ENCODE measurements at places on chromosomes 12 and 14. TPM values are rescaled to one million over a fixed set of nuclear protein-coding genes. Genes with fewer than 3 reads are reported as not detected.
A peak's percentile ranks its signal among the peaks of the same experiment; 100 is the strongest.

Gene SLC25A47
- total RNA-seq = not detected

Gene P2RX2
- total RNA-seq = 0.97 TPM

DNA sequence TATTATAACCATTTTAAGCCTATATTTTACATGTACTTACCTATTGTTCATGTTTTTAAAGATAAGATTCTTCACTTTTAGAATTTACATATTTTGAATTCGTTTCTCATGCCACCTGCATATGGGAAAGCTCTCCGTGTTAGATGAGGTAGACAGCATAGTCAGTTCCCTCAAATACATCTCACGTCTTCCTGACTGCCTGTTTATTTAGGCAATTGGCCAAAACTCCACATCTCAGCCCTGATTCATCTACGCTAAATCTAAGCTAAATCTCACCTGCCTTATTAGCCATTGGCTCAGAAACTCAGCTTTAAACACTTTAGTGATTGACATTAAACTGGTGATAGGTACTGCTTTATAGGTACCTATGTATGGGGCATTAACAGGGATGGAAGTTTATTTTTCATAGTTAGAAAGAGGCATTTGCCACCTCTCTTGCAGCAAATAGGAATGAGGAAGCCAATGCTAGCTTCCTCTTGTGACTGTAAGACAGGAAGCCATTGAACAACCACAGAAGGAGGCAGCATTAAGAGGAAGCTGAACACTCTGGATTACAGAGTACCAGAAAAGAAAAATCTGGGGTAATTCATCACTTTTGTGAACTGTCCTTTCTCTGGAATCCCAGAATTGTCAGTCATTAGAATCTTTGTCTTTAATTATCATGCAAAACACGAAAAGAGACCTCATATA is 111.9 kb downstream of the LRFN5 start:
- DNase-seq = no peak

DNA sequence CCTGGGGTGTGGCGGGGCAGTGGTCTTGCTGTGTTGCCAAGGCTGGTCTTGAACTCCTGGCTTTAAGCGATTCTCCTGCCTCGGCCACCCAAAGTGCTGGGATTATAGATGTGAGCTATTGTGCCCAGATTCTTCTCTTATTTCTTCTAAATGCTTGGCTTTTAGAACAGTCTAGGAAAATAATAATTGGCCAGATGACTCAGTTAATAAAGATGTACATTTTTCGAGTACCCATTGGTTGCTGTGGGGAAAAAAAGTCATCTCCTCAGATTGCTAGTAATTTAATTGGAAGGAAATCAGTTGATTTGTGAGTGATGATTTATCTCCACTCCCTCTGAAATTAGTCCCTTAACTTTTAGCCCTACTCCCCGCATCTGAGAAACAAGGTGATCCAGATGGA is 45.5 kb downstream of the CHST11 start:
- no peak for DNase-seq

- no peak for DNase-seq
Measured at GRCh38 chr12:22562036-22563028, 18.0 kb upstream of the C2CD5 start.

Gene JPH4
- total RNA-seq = 0.91 TPM

DNA sequence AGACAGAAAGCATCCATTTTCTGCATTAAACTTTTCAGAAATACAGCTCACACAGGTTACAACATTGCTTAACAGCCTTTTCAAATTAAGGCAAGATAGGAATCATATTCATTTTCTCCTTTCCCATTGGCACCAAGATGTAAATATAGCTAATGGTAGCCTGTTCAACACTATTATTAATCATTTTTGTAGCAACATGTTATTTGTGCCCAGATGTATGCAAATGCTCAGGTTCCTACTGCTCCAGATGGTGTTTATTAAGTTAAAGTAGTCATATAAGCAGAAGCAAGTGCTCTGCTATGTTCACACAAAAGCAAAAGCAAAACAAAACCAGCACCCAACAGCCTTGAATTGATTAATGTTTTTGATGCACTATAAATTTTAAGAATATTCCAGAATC is 1110.6 kb downstream of the SLC6A15 start:
- DNase-seq = no peak

- no peak for DNase-seq
Measured at GRCh38 chr12:46674800-46675199, 151.0 kb downstream of the SLC38A4 start.

DNA sequence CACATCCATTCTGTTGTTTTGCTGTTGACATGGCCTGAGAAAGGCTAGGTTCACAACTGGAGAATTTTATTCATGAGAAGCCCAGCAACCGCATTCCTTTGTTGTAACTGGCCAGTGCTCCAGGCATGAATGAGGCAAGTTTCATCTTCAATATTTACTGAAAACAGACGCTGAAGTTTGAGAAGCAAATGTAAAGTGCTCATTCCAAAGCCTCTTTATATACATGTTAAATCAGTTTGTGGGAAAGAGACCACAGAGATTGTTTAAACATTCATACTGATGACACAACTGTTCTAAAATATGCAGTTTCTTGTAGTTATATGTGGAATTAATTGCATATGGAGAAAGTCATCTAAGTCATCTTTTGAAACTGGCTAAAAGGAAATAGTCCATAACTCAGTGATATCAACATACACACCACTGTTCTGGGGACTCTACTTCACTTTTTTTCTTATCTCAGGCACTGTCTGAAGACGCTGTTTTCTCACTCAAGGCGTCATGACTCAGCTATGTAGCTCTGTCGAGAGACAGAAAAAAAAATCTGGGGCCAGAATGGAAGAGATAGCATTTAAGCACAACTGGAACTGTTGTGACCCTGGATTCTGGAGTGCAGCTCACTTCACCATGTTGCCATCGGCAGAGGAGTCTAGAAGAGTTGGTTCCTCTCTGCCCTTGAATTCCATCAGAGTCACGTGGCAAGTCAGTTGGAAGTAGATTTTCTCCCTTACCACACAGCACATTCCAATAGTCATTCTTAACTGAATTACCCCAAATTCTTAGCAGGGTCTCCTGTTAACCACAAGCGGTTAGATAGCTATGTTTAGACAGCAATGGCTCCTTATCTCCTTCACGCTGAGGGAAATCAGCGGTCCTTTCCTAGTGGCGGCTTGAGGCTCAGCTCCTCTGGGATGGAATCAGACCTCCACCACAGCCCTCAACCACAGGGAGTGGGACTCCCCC is 258.4 kb upstream of the HMGA2 start:
- peak; percentile 78 for DNase-seq

Gene KCNH5
- 2.5 TPM for total RNA-seq

Gene SLCO1C1
- total RNA-seq = not detected

- no peak for DNase-seq
Measured at GRCh38 chr12:88062474-88062873, 33.3 kb upstream of the C12orf50 start.

DNA sequence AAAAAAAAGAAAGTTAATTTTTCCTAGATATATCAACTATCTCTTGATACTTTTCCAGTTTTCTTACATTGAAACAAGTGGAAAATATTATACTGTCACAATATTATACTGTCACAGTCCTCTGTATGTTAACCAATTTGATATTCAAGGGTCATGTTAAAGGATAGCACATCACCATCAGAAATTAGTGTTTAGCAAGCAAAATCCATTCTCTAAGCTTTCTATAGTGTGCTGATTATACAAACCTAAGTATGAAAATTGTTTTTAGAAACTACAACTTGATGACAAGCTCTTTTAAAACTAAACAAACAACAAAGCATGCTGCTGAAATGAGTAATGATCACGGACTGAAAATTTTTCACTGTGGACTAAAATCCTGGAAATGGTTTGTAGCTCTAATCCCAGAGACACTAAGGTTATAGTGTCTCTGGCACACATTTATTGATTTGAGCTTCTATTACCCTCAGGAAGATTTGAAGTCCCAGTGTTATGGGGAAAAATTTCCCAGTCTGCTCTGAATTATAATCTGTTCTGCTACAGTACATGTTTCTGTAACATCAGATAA is 9.7 kb downstream of the SPTSSA start:
- no peak for DNase-seq

Gene NDRG2
- 46.3 TPM for total RNA-seq

Gene SPRYD4
- total RNA-seq = 3.3 TPM

GRCh38 chr12:31322801-31323207 is 3.1 kb downstream of the SINHCAF start:
- peak; percentile 66 for DNase-seq

DNA sequence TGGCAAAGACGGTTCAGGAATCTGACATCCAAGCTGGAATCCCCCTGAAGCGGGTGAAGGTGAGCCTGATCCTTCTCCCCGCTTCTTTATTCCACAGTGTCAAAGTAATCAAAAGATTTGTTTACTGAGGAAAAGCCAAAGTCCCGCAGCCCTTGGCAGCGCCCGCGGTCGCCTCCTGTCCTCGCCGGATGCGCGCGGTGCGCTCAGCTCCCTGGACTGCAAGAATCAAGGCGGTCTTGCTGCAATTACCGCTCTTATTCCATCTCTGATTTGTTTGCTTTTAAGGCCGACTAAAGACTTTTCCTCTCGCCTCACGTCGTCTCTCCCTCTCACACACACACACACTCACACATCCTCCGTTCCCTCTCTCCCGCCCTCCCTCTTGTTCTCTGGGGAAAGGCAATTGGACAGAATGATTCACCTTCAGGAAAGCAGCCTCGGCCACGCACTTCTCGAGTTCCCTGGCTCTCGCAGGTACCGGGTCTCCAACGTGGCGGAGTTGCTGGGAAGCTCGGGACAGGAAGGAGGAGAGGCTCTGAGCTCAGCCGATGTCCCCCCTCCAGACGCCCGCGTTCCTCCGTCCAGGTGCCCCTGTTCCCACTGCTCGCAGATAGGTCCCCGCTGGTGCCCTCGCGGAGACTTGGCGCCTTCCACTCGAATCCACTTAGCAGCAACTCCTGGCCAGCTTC is 68.6 kb upstream of the USP15 start:
- DNase-seq = peak; percentile 78

Gene MANSC4
- not detected for total RNA-seq

GRCh38 chr14:23185063-23185462 is 1.6 kb upstream of the SLC7A8 start:
- DNase-seq = no peak

DNA sequence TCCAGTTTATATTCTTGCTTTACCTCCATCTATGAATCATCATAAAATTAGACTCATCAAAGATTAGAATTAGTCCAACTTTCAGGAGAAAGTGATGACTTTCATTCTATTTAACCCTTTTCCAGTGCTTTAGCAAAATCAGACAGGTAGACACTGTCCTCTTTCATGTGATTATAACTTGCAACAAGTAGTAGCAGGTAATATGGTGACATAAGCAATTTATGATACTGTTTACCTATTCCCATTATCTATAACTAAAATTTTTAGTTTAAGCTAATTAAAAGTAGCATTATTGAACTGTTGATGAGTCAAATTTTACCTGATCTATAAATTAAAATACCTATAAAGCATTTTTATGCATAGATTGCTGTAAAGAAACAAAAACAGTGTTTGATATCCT is 351.6 kb downstream of the SEC23A start:
- DNase-seq = no peak

Gene CIROP
- 1.6 TPM for total RNA-seq

- no peak for DNase-seq
Measured at GRCh38 chr12:121189131-121189530, 20.8 kb upstream of the P2RX4 start.

DNA sequence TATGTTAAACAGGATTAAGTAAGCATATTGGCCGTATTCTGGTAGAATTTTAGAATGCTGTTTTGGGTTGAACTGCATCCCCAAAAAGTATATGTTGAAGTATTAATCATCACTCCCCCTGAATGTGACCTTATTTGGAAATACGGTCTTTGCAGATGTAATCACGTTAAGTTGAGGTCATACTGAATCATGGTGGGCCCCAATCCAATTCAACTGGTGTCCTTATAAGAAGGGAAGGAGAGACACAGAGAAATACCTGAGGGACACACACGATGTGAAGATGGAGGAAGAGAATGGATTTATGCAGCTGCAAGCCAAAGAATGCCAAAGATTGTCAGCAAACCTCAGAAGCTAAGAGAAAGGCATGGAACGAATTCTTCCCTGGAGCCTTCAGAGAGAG is 268.6 kb downstream of the ITPR2 start:
- DNase-seq = no peak

DNA sequence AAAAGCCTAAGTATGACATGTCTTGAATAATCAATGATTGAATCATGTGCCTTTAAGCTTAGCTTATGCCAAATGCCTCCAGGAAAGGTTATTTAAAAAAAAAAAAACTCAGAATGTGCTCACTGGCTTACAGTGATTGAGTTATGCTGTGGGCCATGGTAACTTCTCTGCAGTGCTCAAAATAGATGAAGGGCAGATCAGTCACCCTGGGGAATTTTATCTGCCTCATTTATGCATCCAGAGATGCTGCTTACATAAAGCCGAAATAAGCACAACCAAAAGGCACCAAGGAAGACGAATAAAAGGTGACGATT is 118.7 kb upstream of the MDM1 start:
- DNase-seq = no peak

Gene KLRD1
- total RNA-seq = 2.2 TPM

DNA sequence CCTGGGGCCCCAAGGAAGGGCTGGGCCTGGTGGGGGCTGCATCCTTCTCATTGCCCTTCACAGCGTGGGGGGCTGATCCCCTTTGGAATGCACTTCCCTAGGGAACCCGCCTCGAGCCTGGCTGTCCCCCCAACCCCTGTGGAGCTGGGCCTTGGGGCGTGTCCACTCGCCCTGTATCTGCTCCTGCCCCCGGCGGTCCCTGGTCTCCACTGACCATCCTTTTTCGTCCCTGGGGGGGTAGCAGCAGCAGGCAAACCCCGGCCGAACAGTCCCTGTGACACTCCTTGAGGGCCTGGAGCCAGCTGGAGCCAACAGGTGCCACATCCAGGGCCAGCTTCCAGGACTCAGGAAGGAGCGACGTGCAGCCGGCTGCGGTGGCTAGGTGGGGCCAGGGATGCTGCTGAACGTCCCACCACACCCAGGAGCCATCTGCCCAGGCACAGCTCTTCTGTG is 9.4 kb upstream of the GPR132 start:
- no peak for DNase-seq

Gene SH2B3
- total RNA-seq = 8.9 TPM

GRCh38 chr12:125381373-125381772 is 316.1 kb downstream of the AACS start:
- DNase-seq = peak; percentile 76

DNA sequence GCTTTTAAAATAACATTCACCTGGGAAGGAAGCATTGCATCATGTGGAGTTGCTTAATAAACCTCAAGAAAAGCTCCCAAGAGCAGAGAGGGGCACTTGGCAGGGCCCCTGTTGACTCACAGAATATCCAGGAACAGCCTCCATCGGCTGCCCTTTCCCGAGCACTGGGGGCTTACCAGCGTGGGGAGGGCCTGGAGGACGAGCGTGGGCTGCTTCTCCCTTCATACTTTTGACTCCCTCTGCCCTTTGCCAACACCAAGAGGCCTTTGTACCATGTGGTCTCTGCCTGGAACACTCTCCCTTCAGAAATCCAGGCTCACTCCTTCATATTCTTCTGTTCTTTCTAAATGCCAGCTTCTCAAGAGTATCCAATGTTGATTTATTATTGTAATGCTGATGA is 492.1 kb upstream of the TMEM132C start:
- DNase-seq = no peak

GRCh38 chr12:15772405-15773018 is 16.7 kb downstream of the EPS8 start:
- no peak for DNase-seq

GRCh38 chr12:131101703-131102492 is 148.2 kb downstream of the ADGRD1 start:
- DNase-seq = no peak

GRCh38 chr14:21346532-21347135 is 37.2 kb downstream of the SUPT16H start:
- no peak for DNase-seq

All from endodermal cell (in vitro differentiated cells).